ENCODE measurements at places on chromosomes 3 and 15.

- no peak for DNase-seq
These were observed 15.1 kb downstream of the CHRNA3 start for GRCh38 chr15:78605680-78606079.

DNA sequence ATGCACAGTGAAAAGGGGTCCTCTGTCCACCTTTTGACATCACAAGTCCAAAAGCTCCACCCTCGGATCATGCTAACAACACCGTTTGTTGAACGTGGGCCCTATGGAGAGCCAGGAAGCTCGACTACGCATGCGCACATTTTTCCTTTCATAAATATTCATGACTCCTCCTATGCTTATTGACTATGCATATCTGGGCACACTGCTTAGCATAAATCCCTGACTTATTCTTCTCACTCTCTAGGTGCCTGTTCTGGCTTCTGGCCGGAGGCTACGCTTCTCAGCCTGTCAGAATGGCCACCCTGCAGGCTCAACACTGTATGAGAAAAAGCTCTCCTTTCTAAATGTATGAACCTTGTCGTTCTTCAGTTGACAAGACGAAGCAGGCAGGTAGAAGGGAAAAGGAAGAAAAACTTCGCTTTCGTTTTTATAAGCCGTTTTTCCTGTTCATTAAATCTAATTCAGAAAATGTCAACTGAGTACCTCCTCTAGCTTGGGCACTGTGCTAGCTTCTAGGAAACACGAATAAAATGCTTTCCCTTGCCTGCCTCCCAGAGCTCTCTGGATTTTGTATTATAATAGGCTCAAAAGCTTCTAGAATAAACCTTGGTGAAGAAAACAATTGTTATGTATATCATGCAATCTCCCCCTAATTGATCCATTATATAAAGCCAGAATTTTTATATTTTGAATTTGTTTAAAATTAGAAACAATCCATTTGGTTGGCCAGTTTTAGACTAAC is 207.7 kb downstream of the ATP10A start:
- DNase-seq: no peak

- DNase-seq: no peak
These were observed 18.1 kb upstream of the ATP13A5 start for GRCh38 chr3:193396451-193397244.

GRCh38 chr3:40265181-40265580 is 44.3 kb upstream of the EIF1B start:
- no peak for DNase-seq

DNA sequence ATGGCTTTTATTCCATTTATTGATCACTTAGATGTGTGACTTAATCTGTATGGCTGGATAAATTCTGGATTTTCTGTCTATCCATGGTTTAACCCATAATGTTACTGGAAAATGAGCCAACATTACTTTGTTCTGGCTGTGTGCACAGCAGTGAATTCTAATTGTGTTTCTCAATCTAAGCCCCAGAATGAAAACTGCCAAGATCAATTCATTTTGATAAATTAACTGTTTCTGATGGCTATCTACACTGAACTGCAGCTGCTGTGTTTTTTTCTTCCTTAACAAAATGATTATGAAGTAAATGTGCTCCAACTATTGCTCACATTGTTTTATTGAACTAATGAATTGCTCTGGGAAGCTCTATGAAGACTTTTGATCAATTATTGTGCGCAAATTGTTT is 35.7 kb upstream of the CPB1 start:
- no peak for DNase-seq

- DNase-seq: no peak
These were observed 27.7 kb downstream of the GRM2 start for GRCh38 chr3:51734572-51734907.

DNA sequence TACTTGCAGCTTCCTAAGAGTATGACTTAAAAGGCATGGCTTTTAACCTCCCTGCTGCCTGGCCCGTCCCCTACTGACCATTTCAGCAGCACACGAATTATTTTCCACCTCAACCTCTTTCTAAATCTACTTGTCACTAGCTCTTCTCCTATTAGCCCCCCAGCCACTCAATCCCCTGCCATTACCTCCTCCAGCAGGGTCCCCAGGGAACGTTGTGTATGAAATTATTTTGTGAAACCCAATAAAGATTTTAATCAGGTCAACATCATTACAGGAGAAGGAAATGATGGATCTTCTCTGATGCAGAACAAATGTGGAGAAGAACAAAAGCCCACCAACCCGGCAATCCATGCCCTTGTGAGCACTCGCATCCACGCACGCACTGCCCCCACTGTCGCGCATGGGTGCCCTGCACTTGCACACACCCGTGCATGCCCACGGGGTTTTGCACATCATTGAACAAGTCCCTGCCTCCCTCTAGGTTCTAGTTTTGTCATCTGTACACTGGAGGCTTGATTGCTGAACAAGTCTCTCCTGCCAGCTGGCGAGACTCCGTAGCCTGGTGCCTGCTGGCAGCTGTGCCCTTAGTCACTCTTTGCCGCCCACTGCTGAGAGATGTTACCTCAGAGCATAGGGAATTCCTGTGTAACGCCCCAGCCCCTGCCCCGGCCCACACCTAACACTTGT is 51.6 kb downstream of the LINGO1 start:
- no peak for DNase-seq

- peak; percentile 8 for DNase-seq
These were observed 278.9 kb downstream of the ULK4 start for GRCh38 chr3:41682996-41683395.

DNA sequence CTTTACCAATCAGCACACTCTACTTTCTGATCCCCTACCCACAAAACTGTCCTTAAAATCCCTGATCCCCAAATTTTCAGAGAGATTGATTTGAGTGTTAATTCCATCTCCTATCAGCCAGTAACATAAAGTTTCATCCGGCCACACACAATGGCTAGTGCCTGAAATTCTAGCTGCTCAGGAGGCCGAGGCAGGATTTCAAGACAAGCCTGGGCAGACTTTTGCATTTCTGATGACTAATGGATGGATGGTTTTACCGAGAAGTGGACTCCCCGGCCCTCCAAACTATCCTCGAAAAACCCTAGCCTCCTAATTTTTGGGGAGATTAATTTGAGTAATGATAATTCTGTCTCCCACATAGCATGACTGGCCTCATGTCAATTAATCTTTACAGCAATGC is 269.8 kb upstream of the POU1F1 start:
- no peak for DNase-seq

GRCh38 chr3:108393128-108393900 is 97.0 kb downstream of the HHLA2 start:
- DNase-seq: no peak

DNA sequence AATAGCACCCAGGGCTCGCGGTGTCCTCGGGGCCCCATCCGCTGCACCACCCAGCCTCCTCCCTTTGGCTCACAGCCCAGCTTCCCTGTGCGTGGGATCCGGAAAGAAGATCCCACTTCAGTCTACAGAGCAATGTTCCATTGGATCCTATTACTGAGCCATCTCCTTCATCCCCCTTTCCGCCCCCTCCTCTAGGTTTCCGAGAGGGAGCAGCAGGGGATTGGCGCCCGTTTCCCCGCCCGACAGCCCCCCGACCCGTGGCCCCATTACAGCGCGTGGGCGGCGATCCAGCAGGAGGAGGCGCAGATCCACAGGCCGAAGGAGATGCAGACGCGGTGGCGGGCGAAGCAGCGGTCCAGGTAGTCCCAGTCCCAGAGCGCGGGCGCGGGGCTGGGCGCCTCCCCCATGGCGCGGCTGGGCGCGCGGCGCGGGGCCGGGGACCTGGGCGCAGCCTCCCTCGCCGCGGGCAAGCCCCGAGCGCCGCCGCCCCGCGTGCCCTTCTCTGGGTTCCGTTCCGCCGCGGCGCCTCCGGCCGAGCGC is 340 bp downstream of the TMEM44 start:
- DNase-seq: no peak

DNA sequence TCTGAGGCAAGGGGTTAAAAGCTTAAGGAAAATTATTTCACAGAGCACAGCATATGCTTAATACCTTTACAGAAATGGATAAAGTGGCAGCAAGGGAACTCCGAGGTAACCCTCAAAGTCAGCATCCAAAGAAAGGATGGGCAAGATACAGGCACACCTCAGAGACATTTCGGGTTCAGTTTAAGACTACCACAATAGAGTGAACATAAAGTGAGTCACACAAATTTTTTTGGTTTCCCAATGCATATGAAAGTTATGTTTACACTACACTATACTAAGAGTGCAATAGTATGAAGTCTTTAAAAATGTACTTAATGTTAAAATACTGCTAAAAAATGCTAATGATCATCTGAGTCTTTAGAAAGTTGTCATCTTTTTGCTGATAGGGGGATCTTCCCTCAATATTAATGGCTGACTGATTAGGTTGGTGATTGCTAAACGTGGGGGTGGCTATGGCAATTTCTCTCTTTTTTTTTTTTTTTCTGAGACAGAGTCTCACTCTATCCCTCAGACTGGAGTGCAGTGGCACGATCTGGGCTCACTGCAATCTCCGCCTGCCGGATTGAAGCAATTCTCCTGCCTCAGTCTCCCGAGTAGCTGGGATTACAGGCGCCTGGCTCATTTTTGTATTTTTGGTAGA is 10.0 kb downstream of the UBR1 start:
- DNase-seq: no peak

- DNase-seq: no peak
These were observed 201.7 kb downstream of the GAP43 start for GRCh38 chr3:115825046-115825445.

DNA sequence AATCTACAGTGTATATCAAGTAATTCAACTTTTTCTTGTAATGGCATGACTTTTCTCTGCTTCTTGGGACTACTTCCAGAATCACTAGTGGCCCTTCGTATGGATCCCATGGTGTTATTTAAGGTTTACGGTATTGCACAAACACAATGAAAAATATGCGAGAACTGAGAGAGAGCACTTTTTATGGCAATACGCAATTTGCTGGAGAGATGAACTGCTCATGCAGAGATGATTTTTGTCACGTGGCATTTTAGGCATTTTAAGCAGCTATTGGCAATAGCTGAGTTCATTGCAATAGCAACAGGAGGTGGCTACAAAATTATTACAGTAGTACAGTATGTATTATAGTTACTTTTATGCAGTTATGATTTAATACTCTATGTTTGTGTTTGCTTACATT is 294.0 kb downstream of the UBE2E2 start:
- no peak for DNase-seq

- DNase-seq: no peak
These were observed 130.2 kb downstream of the IL1RAP start for GRCh38 chr3:190644035-190644434.

- no peak for DNase-seq
These were observed 61.9 kb downstream of the ANO10 start for GRCh38 chr3:43559961-43560360.

DNA sequence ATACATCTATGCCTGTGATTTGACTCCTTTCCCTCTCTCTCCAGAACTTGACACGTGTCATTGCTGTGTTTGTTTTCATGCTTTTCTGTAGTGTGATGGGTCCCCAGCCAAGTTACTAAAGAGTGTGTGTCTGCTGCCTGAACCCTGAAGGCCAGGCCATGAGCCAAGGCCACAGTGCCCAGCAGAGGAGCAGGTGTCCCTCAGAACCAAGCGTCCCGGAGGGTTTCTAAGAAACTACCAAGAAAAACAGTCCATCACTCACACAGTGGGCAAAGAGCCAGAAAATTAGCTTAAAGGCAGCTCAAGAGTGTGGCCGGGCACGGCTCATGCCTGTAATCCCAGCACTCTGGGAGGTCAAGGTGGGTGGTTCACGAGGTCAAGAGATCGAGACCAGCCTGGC is 35.2 kb downstream of the FBXO45 start:
- DNase-seq: no peak

DNA sequence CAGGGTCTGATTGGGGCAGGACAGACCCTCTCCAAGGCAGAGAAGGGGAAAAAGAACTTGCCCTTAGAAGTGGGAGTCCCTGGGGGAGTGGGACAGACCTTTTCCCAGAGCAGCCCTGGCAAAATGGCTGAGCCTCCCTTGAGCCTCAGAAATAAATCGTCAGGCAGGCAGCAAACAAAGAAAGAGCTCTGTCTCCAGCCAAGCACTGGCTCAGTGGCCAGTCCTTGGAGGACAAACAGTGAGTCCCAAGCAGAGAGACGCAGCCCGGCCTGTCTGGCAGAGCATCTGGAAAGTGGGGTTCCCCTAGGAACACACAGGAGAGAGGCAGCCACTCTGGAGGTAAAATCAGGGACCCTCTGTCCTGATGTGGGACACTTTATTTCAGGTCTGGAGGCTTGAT is 1.8 kb downstream of the SLC6A1 start:
- no peak for DNase-seq

GRCh38 chr15:56837273-56837672 is 81.2 kb upstream of the TCF12 start:
- no peak for DNase-seq

- peak; percentile 69 for DNase-seq
These were observed 21.4 kb downstream of the ROPN1B start for GRCh38 chr3:125990253-125990970.

- no peak for DNase-seq
These were observed 59.7 kb downstream of the RAP2B start for GRCh38 chr3:153221748-153222162.

DNA sequence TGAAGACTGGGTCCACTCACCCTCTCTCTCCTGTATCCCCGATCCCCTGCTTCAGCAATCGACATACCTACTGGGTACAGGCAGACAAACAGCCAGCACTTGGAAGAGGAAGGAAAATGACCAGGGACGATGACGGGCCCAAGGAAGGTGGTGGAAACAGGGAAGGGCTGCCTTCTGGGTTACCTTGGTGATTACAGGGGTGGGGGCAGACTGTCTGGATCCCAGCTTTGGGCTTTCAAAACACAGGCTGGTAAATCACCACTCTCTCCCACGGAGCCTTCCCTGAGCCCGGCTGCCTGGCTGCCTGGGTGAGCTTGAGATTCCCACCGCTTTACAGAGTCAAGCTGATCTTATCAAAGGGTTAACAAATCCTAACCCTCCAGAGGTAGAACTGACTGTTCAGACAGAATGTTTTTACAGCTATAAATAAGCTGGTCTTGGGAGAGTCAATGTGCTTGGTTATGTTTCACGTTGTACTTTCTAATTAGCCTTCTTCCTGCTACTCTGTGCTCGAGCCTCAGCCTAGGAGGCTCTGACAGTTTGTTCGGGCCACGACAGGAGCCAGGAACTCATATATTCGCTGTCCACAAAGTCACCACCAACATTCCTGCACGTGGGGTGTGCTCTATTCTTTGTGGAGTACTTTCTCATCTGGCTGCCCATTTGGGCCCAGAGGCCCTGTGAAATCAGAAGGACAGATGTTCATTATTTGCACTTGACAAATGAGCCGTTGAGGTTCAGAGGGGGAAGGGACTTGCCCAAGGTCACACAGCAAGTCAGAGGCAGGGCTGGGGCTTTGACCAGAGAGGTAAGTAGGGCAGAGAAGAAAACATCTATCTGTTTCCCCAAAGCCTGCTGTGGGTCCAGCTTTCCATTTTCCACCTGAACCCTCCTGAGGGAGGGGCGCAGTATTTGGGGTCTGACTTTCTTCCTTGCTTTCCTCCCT is 63.5 kb downstream of the FEM1B start:
- no peak for DNase-seq

- DNase-seq: no peak
These were observed 1123.2 kb downstream of the TBL1XR1 start for GRCh38 chr3:176074096-176074495.

GRCh38 chr3:160400030-160400701 is 716 bp downstream of the SMC4 start:
- no peak for DNase-seq

Data from AG09319 (cell line).